ENCODE measurements at places on chromosomes 4 and X. TPM values are rescaled to one million over a fixed set of nuclear protein-coding genes. Genes with fewer than 3 reads are reported as not detected.

The NDST3 gene
- 0.37 TPM for total RNA-seq

The AFM gene
- not detected for total RNA-seq

The CCDC158 gene
- 0.05 TPM for total RNA-seq

The LIMCH1 gene
- total RNA-seq = 0.92 TPM

The COX7B2 gene
- total RNA-seq = not detected

The MAGEA2 gene
- total RNA-seq = 9.2 TPM

The CD99L2 gene
- 9.6 TPM for total RNA-seq

The PNMA5 gene
- total RNA-seq = 0.13 TPM

The FUNDC1 gene
- total RNA-seq = 20.7 TPM

The CSAG1 gene
- total RNA-seq = 1.5 TPM

The RIPPLY1 gene
- total RNA-seq = not detected

The LONRF3 gene
- total RNA-seq = 0.18 TPM

The PAGE5 gene
- not detected for total RNA-seq

The TRPC3 gene
- 0.26 TPM for total RNA-seq

The COL25A1 gene
- total RNA-seq = 6.6 TPM

The MMRN1 gene
- 0.05 TPM for total RNA-seq

The CACNA1F gene
- total RNA-seq = 2.7 TPM

The IQCM gene
- not detected for total RNA-seq

The TAF7L gene
- total RNA-seq = 0.17 TPM

The ELK1 gene
- total RNA-seq = 35.3 TPM

The BANK1 gene
- 0.68 TPM for total RNA-seq

The CTAG1B gene
- not detected for total RNA-seq

The PCSK1N gene
- total RNA-seq = 7.4 TPM

The TMSB15C gene
- 2.2 TPM for total RNA-seq

The TCEAL5 gene
- total RNA-seq = 5.3 TPM

The ZNF141 gene
- 34.5 TPM for total RNA-seq

The FAM241A gene
- total RNA-seq = 0.23 TPM

The TKTL2 gene
- not detected for total RNA-seq

The NUDT11 gene
- 24.3 TPM for total RNA-seq

The PWWP3B gene
- total RNA-seq = 0.52 TPM

The NAA10 gene
- total RNA-seq = 97.1 TPM

The NPY5R gene
- total RNA-seq = 4.5 TPM
